ENCODE measurements at places on chromosomes 16 and 17.

- DNase-seq = no peak
Measured at GRCh38 chr17:44282264-44282663, 14.3 kb upstream of the SLC4A1 start.

DNA sequence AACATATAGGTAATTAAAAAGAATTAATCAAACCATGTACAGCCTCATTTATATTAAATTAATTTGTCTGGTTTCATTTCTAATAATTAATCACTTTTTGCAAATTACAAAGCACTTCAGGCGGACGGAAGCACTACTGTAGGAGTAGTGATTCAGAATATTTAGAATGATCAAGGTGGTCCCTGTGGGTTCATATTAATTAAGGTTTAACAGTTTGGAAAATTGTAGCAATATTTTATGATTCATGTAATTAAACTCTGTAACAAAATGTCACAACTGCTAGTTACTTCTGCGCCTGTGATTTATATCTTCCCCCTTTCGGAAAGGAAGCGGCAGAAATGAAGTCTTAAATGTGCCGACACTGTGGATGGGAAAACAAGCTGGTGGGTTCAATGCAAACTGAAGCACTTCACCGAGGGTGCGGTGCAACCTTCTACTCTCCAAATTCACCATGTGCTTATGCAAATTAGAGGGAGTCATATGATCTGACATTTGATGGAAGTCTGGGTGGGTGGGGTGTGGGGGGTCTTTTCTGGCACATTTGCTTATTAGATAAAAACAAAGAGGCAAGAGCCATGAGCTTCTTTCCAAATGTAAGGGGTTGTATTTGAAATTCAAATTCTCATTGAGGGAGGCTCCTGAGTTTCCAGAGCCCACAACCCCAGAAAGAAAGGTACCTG is 679.4 kb downstream of the TOX3 start:
- DNase-seq = no peak

DNA sequence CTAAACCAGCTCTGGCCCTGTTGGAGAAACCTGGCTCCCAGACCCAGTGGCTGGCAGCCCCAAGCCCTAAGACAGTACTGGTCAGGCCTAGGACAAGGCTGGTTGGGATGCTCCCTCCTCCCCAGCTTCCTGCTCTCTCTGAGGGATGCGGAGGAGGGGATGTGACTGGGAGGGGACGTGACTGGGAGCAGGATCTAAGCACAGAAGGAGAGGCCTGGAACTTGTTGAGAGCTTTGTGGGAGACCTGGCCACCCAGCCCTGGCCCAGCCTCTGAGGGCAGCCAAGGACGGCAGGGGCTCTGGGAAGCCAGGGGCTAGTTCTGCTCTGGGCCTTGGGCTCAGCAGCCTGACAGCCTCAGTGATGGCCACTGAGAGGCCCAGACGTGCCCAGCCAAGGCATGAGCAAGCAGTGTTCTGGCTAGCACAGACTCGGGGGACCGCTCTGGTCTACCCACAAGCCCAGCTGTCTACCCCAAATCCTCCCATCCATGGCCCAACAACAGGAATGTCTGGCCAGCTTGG is 22.8 kb downstream of the ATP6V0D1 start:
- no peak for DNase-seq

DNA sequence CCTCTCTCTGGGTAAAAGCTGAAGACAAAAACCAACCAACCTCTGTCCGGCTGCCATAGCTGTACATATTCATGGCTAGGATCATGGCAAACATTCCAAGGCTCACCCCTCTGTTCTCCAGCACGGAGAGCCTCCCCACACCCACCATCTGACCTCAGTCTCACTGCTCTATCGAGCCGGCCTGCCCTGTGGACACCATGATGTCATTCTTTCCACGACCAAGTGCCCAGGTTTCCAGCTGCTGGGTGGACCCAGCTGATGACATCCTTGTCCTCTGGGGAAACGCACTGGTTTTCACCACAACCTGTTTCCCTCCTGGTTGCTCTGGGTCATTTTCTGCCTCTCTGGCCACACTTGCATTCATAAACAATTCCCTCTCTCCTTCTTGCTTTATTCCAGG is 67.7 kb downstream of the NDEL1 start:
- DNase-seq = no peak

- no peak for DNase-seq
Measured at GRCh38 chr17:50022463-50023130, 27.6 kb upstream of the DLX3 start.

DNA sequence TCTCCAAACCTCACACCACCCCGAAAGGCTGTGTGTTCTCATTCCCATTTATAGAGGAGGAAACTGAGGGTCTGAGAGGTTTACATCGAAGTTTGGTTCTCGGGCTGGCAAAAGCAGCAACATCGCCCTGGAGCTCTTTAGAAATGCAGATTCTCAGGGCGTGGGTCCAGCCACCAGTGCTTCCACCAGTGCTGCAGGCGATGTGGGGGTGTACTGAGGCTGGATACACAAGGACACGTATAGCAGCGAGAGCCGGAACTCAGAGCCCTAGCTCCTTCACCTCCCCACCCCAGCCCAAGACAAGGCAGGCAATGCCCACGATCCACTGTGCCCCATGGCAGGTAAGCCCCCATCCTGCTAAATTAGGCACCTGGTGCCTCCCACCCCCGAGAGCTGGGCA is 5.9 kb downstream of the GPRC5B start:
- DNase-seq = no peak

Data from OCI-M1 (cell line).